ENCODE measurements at places on chromosomes 12 and 14. TPM values are rescaled to one million over a fixed set of nuclear protein-coding genes. Genes with fewer than 3 reads are reported as not detected.

The NRIP2 gene
- 0.62 TPM for total RNA-seq

The FOXA1 gene
- not detected for total RNA-seq

The TRMT61A gene
- total RNA-seq, result 5.9 TPM

The GPR33 gene
- total RNA-seq, result not detected

GRCh38 chr14:96888593-96888992, 91.4 kb downstream of the VRK1 start:
- no peak for DNase-seq

DNA sequence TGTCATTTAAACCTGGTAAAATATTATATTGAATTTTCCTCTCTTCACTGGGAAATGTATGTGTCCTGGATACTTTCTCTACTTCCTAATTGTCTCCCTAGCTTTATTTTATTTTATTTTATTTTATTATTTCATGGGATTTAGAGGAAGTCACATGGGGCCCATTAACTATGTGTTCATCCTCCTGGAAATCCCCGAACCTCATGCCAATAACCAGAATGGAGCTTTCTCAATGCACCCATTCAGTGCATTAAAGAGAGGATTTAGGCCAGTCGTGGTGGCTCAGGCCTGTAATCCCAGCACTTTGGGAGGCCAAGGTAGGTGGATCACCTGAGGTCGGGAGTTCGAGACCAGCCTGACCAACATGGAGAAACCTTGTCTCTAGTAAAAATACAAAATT, 1.3 kb upstream of the RPGRIP1 start:
- no peak for DNase-seq

DNA sequence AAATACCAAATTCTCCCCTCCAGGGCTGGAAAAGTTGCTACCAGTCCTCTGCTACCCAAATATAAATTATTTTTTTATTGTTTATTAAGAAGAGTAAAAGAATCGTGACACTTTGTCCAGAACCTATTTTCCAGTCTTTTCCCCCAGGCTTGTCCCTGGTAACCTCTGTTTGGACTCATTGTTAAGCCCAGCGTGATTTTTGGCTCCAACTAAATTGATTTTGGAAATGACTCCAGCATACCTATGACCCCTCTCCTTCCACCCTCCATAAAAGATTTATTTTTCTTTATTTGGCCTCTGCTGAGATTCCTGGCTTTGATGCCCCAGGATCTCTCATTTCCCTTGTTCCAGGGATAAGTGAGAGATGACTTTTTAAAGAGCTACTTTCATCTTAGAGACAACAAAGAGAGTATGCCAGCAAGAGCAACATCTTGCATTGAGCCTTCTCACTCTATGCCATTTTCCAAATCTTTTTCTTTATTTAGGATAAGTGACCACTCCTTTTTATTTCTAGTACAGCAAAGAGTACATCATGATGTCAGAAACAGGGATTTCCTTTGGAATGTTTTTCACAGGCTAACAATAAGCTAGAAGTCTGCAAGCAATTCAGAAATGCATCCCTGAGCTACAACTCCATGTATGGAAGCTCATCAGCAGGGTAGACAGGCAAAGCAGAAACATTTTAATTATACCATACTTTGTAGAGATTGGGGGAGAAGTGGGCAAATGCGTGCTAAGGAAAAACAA, 75.8 kb downstream of the DAD1 start:
- no peak for DNase-seq

- DNase-seq, result no peak
Observed at GRCh38 chr12:3017281-3017680, 58.1 kb downstream of the TEAD4 start.

DNA sequence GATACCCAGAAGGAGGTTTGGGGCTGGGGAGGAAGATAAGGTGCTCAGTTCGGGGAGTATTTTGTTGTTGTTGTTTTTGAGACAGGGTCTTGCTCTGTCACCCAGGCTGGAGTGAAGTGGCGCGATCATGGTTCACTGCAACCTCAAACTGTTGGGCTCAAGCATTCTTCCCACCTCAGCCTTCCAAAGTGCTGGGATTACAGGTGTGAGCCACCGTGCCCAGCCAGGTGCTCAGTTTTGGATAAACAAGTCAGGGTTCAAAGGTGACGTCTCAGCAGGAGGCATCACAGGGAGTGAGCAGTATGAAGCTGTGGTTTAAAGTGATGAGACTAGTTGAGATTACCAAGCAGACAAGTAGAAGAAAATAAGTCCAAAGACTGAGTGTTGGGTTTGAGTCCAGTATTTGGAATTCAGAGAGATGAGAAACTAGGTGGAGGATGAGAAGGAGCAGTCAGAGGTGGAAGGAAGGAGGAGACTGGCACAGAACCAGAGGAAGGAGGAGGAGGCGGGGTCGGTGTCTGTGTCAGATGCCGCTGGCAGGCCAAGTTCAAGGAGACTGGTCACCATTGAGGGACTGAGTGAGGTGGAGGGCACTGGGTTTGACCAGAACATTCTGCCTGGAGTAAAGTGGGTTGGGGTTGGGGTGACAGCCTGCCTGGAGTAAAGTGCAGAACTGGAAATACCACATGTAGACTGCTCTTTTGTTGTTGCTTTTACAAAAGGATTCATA, 16.1 kb downstream of the SLC35E3 start:
- DNase-seq, result no peak

GRCh38 chr12:122326586-122326985, 60.3 kb upstream of the VPS33A start:
- DNase-seq, result no peak

DNA sequence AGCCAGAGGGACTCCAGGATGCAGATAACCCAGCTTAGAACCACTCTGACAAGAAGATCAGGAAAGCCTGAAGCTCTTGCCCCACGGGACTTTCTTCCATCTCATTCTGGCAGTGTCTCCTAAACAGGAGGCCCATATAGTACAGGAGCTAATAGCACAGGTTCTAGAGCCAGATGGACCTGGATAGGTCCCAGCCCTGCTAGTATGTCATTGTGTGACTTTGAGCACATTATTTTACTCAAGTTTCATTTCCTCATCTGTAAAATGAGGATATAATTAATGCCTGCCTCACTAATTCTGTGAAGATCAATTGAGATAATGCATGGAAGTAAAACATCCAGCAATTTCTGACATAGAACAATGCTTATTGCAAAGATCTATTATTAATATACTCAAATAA, 66.5 kb upstream of the GZMB start:
- no peak for DNase-seq

- DNase-seq, result no peak
Observed at GRCh38 chr12:23083267-23083666, 458.3 kb downstream of the ETNK1 start.

GRCh38 chr14:75242546-75243273, 35.9 kb upstream of the FOS start:
- DNase-seq, result no peak

GRCh38 chr12:83432176-83432719, 745.5 kb downstream of the TMTC2 start:
- no peak for DNase-seq
